ENCODE measurements at places on chromosomes 7 and 10. TPM values are rescaled to one million over a fixed set of nuclear protein-coding genes. Genes with fewer than 3 reads are reported as not detected.
A peak's percentile ranks its signal among the peaks of the same experiment; 100 is the strongest.

DNA sequence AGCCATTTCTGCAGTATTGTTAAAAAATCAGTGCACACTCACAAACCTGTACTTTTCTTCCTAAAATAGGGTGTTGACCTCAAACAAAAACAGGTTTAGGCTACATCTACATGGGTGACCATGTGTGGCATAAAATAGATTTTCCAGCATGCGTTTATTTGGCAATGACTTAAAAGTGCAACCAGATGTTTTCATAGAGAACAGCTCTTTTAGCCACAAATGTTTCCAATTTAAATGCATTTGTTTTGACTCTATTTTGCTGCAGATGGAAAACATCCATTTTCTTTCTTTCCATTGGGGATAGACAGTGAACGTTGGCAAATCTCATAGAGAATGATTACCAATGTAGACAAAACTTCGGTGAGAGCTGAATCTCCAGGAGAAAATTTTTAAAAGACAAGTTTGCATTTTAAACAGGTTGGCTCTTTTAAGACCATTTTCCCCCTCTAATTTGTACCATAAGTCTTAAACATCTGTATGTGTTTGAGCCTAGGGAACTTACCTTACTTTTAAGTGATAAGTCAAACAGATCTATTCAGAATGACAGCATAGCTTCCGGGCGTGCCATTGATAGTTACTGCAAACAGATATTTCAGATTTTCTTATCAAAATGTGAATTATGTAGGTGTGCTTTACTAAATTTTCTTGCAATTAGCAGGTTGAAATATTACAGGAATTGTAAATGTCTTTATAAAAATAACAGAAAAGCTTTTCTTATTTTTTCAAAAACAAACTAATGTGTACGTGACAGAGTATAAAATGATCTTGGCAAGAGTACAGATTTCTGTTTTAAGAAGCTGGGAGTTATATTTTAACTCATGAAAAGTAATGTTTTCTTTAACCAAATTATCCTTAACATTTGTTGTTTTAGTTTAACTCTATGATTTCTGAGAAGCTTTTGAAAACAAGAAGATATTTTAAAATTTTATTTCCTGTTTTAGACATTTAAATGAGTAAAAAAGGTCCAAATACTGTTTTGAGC, 144.9 kb downstream of the HGF start:
- no peak for DNase-seq

- no peak for DNase-seq
Measured at GRCh38 chr7:23003505-23004246, 10.3 kb downstream of the HYCC1 start.

- DNase-seq = no peak
Measured at GRCh38 chr7:24140001-24140400, 144.0 kb upstream of the NPY start.

DNA sequence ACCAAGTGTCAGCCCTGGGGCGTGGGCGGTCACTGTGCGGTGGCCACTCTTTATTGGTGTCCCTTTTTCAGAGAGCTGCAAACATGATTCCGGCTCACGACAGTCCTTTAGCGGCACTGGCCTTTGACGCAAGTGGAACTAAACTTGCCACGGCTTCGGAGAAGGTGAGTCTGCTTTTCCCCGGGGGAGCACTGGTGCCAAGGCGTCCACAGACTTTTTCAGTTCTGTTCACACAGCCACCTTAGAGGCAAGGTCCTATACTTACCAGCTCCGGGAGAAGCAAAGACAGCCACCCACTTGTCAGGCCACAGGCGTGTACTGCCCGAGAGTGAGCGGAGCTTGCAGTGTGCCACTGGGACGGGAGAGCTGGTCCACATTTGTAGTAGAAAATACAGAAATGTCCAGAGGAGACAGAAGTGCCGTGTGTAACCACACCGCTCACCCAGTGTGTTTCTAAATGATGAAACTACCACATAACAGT, 27.9 kb downstream of the WIPI2 start:
- no peak for DNase-seq

DNA sequence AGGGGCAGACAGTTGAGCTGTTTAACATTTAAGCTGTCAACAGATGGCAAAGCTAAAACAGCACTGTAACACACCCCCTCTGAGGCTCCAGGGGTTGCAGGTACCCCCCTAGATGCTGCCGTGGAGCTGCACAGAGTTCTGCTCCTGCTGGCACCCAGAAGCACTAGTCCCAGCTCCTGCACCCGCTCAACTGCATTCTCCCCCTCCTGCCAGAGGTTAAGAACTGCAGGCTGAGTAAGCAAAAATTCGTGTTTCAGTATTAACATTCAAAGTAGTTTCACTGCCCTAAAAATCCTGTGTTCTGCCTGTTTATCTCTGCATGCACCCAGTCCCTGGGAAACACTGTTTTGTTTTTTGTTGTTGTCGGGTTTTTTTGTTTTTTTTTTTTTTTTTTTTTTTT, 790.8 kb upstream of the KCND2 start:
- peak; percentile 44 for DNase-seq

- no peak for DNase-seq
Measured at GRCh38 chr10:124648131-124648475, 96.1 kb downstream of the FAM53B start.

GRCh38 chr7:155884225-155885166, 72.2 kb upstream of the SHH start:
- DNase-seq = no peak

- no peak for DNase-seq
Measured at GRCh38 chr10:106508950-106509349, 655.6 kb downstream of the SORCS1 start.

DNA sequence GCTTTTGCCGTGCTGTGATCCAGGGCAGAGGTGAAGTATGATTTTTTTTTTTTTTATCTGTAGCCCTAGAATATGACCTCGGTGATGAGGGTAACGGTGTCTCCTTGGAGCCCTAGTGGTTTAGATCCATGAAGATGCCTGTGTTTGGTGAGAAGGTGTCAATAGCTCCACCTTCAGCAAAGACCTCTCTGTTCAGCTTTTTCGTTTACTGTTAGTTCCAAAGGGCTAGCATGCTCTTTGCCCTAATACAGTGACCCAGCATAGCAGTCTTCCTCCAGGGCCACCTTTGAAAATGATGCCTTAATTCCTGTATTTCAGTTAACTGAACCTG, 746 bp upstream of the MRPS16 start:
- DNase-seq = peak; percentile 23

GRCh38 chr10:114482480-114483304, 78.4 kb upstream of the AFAP1L2 start:
- DNase-seq = no peak

GRCh38 chr7:156896388-156897022, 3.5 kb upstream of the LMBR1 start:
- DNase-seq = no peak

GRCh38 chr10:110481919-110482318, 15.8 kb upstream of the DUSP5 start:
- DNase-seq = no peak

DNA sequence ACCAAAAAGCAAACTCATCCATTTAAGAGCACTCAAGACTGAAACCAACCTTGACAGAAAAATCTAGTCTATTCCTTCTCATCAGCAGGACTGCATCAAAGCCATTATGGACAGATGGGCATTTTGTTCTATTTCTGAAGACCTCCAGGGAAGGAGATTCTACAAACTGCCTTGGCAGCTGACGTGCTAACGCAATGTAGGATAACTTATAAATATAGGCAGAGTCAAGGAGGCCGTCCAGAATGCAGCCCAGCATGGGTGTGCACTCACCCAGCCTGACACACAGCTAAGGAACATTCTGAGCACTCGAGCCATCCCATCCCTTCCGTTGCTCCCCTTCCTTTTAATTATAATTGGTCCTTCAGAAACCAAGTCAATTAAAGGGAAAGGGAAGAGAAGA, 25.3 kb upstream of the NEBL start:
- DNase-seq = no peak

DNA sequence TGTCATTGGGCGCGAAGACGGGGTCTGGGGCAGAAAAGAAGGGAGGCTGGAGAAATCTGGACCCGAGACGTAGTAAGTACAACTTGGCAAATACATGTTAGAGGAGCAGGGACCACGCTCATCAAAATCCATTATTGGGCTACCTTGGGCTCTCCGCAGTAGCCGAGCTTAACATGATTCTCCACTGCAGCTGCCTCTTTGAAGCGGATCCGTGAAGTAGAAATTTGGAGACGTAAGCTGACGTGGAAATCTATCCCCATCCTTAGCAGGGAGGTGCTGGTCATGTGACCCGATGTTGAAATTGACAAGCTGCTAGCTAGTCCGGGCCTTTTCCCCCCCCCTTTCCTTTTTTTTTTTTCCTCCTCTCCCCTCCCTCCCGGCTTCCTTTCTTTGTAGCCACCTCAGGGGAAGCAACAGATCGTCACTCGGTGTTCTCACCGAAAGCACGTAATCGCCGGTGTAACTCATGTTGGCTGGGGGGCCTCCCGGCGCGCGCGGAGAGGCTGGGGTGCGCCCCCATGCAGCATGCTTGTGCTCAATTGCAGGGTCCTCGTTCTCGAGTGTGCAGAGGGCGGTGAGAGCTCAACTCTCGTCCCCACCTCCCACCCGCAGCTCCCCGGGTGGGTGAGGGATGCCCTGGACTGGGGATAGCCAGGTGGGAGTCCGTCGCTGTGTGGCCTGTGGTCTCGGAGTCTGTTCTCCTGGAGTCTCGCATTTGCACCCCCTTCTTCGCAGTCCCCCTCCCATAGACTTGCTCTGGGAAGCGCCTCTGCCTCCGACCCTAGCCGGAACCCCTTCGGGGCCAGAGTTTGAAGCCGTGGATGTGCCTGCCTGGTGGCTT, at the start of gene HOXA11:
TSS of gene HOXA11 (minus strand) at position 220 of the 841 bp plus-strand sequence. CDS start at position 132, 88 bp downstream.
- DNase-seq = no peak

GRCh38 chr10:77899690-77900089, 26.9 kb downstream of the DLG5 start:
- no peak for DNase-seq

- no peak for DNase-seq
Measured at GRCh38 chr7:20200971-20201370, 16.2 kb downstream of the MACC1 start.

- DNase-seq = no peak
Measured at GRCh38 chr7:87471473-87471872, 4.0 kb downstream of the ABCB4 start.

DNA sequence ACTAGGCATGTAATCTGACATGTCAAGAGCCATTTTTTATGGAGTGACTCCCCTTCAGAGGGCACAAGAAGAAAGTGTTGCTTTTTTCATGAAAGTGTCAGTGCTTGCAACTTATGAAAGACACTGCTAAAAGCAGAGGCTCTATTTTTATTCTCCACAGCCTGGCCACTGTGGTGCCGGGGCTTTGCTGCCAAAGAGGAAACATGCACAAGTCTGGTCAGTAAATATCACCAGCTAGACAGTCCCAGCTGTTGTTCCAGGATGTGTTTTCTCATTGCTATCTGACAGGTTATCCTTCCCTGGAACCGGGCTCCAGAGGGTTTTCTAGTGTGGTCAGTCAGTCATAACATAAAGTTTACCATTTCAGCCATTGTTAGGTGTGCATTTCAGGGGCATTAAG, 180.7 kb upstream of the PITRM1 start:
- no peak for DNase-seq

DNA sequence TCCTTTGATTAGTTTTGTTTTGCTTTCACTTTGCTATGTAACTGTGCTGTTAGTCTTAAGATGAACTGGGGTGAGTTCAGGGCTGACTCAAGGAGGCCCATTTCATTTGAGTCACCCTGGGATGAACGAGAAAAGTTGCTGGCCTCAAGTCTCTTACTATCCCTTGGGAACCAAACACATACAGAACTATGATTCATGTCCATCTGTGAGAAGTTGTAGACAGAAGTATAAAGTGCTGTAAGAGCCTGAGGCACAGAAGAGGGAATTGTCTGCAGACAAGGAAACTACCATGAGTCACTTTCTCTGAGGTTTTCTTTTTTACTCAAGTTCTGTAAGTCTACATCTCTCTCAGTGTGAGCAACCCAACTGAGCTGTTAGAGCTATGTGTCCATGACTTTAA, 179.8 kb upstream of the CSTF2T start:
- peak; percentile 51 for DNase-seq

DNA sequence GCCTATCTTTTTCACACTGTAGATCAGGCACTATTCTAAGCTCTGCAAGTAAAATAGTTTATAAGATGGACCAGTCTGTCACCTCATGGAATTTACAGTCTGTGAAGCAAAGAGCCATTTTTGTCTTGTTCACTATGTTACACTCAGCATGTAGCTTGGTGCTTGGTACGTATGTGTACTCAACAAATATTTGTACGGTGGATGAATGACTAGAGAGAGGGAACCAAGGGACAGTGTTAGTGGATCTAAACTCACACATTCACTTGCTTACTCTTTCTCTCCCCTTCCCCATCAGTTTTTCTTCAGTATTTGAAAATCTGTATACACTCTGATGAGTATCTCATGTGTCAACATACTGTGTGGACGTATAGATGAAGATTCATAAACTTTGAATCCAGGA, 45.9 kb downstream of the PTF1A start:
- no peak for DNase-seq

- DNase-seq = no peak
Measured at GRCh38 chr10:24430591-24430990, 221.7 kb downstream of the KIAA1217 start.

- DNase-seq = no peak
Measured at GRCh38 chr7:25014756-25015155, 34.8 kb upstream of the OSBPL3 start.

DNA sequence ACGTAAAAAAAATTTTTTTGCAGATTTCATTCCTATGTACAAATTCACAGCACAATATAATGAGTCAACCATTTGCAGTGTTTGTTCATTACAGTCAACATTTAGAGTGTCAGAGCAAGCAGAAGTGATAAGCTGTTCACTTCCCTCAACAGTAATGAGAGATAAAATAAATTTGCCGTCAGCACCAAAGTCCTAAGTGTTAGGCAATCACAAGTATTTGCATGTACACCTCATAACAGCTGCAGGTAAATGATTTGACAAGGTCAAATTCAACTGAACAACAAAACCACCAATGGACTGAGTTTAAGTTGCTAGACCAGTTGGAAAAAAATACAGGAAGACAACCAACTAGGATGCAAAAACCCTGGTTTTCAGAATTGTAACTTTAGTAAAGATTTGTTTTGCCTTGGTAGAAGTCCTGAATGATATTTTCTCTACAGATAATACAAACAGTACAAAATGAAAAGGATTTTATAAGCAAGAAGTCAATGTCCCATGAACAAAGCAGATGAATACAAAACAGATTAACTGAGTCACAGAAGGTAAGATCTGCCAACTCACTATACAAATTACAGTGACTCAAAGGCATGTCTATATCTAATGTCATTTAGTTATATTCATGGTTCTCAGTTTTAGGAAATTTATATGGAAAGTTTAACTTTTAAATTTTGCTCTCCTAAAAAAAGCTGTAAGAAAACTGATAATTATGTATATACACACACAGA, 10.4 kb downstream of the RAPGEF5 start:
- DNase-seq = no peak

- no peak for DNase-seq
Measured at GRCh38 chr7:141754939-141755338, 9.0 kb upstream of the TAS2R3 start.

Gene AKR1D1
- not detected for polyA plus RNA-seq

Gene TWIST1
- 3.2 TPM for polyA plus RNA-seq

Gene IFIT1B
- polyA plus RNA-seq = not detected

Gene PTF1A
- polyA plus RNA-seq = 3.4 TPM

Gene TLX1
- polyA plus RNA-seq = not detected

Gene PAX4
- polyA plus RNA-seq = not detected

Gene ADIRF
- 101 TPM for polyA plus RNA-seq

Gene C7orf33
- not detected for polyA plus RNA-seq

Gene SEPTIN7
- 150 TPM for polyA plus RNA-seq

Gene P4HA1
- 10.1 TPM for polyA plus RNA-seq

Gene SPDYE11
- polyA plus RNA-seq = not detected

Gene CYP3A4
- 0.31 TPM for polyA plus RNA-seq

Gene TET1
- polyA plus RNA-seq = 0.20 TPM

Gene SLC13A1
- not detected for polyA plus RNA-seq

Gene STEAP1
- 2.0 TPM for polyA plus RNA-seq
